ENCODE measurements at places on chromosomes 3 and 15.

GRCh38 chr3:53129344-53129743 is 891 bp downstream of the RFT1 start:
- DNase-seq, result no peak

DNA sequence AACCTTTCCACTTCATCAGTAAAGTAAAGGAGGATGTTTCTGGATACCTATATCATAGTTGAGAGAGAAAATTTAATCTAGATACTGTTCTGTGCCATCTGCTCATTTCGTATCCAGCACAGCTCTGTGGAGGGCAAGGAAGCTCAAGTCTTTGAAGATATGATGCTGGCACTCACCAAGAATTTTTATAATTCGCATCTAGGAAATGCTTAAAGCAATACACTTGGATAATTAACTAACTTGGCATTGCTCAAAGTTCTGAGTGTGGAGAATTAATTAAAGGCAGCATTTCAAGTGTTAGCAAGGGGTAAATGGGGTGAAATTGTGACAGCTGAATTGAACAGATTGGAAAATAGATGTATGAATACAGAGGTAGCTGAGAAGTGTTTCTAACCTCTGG is 213.2 kb downstream of the KCNMB2 start:
- no peak for DNase-seq

- DNase-seq, result no peak
Observed at GRCh38 chr3:192799721-192800120, 72.4 kb upstream of the FGF12 start.

- DNase-seq, result no peak
Observed at GRCh38 chr3:104523136-104523535, 843.6 kb upstream of the ALCAM start.

DNA sequence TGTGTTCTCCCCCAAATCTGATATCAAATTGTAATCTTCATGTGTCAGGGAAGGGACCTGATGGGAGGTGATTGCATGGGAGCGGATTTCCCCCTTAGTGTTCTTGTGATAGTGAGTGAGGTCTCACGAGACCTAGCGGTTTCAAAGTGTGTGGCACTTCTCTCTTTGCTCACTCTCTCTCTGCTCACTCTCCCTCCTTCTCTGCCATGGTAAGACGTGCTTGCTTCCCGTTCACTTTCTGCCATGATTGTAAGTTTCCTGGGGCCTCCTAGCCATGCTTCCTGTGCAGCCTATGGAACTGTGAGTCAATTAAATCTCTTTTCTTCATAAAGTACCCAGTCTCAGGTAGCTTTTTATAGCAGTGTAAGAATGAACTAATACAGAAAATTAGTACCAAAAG is 30.6 kb upstream of the OR5H6 start:
- DNase-seq, result no peak

DNA sequence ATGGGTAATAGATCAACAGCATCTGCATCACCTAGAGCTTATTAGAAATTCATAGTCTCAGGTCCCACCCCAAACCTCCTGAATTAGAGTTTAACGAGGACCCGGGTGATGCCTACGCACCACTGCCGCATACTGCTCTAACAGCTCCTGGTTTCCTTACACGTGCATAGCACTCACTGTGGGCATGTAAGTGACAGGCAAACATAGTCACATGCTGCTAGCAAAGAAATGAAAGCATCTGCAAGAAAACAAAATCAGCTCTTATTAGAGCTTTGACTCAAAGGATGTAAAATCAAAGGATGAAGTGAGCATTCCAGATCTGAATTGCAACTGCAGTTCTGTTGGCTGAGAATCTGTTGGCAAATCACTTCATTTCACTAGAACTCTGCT is 19.1 kb upstream of the RIOX2 start:
- no peak for DNase-seq

GRCh38 chr3:50714946-50715345 is 40.2 kb downstream of the DOCK3 start:
- DNase-seq, result peak; percentile 4

DNA sequence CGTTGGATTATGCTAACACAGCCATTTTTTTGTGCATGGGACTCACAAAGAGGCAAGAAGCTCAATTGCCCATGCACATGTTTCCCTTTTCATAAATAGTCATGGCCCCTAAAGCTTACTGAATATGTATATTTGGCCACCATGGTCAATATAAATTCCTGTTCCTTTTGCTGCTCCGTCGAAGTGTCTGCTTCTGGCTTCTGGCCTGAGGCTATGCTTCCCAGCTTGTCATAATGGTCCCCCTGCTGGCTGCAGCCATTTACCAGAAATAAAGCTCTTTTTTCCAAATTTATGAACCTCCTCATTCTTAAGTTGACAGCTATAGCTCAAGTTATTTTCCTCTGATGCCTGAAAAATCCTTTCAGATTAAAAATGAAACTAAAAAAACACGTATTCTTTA is 602.1 kb downstream of the VGLL3 start:
- DNase-seq, result no peak

DNA sequence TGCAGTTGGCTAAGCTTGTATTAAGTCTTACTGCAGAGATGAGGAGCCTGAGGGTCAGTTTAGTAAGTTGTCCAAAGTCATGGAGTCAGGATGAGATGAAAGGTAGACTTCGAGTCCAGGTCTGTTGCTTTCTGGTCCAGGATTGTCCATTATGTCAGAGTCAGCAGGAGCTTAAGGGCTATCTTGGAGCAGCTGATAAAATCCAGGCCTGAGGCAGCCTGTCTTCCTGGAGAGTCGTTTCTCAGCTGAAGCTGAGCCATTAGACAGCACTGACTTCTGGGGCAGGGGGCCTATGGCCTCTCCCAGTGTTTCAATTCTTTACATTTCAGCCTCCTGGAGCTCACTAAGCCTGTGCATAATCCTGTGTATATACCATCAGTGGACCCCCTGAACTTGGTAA is 219.5 kb upstream of the GAP43 start:
- no peak for DNase-seq

GRCh38 chr3:149548669-149549065 is 74.2 kb downstream of the TM4SF4 start:
- no peak for DNase-seq

DNA sequence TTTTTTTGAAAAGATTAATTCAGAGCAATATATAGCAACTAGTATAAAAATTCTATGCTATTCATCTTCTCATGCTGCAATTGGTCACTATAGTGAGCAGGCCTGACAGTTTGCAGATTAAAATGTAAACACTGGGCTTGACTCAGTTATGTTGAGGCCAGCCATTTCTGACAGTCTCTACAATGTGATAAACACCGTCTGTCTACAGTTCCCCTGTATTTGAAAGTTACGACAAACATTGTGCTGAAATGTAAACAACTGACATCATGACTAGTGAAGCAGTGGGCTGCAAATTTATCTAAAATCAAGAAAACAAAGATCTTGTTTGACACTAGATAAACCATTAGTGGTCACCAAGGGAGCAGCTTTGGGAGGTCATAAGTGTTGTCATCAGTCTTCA is 197.4 kb downstream of the ISL2 start:
- no peak for DNase-seq

DNA sequence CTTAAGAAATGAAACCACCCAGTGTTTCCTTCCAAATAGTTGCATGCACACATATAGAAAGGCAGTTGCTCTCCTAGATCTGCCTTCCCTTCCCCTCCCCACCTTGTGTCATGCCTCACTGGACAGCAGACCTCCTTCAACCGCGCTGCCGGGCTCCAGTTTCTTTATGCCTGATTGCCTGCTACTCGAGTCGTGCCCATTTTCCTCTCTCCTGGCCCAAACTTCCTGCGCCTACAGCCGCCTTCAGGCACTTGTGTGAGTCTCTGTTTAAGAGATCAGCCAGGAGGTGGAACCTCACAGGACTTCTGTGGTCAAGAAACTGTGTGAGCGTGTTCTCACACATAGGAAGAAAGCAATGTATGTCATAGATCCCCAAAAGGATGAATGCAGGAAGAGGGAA is 8.8 kb upstream of the FAM107A start:
- no peak for DNase-seq

- no peak for DNase-seq
Observed at GRCh38 chr3:11140713-11141104, 13.6 kb upstream of the HRH1 start.

GRCh38 chr15:71191296-71191695 is 76.0 kb downstream of the THSD4 start:
- no peak for DNase-seq

GRCh38 chr15:59274126-59274970 is 67.7 kb downstream of the LDHAL6B start:
- no peak for DNase-seq

DNA sequence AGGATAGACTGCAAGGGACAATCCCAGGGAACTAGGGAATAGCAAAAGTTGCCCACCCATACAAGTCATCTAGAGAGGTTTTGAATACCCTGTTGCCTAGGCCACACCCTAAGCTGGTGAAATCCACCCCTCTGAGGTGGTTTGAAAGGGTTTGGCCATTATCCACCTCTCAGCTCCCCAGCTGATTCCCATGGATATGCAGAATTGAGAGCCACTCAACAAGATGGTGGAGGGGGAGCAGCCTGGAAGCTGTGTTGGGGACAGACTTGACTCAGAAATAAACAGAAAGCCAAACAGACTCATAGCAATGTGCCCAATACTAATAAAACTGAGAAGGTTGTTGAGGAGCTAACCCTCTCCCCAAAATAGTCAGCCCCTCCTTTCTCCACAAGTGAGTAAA is 10.9 kb downstream of the PRR20G start:
- DNase-seq, result no peak

DNA sequence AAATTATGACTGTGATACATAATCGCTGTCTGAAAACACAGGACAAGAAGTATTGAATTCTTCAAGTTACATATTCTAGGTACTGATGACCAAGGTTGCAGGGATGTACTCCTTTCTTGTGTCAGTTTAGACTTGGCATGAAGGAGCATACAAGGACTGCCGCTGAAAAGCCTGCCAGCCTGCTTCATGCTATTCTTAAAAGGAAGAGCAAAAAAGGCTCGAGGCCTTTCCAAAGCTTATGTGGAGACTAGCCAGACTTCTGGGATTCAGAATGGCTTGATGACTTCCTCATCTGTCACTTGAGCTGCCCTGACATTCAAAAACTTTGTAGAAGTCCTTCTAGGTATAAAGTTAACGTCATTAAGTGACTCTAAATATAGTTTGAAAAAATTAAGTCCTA is 92.0 kb downstream of the CADM2 start:
- no peak for DNase-seq

DNA sequence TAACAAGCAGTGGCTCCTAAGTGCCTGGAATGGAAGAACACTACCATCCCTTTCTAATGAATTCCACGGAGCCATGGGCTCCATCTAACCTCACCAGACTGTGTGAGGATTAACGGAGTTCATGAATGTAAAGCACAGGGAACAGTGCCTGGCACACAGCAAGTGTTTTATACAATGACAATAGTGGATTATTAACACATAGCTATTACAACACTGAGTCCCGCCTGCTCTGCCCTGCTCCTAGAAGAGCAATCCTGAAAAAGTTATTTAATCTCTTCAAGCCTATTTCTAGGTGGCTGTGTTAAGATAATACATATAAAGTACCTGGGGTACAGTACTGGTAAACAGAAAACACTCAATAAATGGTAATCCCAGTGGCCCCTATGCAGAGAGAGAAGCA is 51.4 kb downstream of the RYK start:
- no peak for DNase-seq

- no peak for DNase-seq
Observed at GRCh38 chr3:196227629-196228493, 11.5 kb downstream of the SLC51A start.

DNA sequence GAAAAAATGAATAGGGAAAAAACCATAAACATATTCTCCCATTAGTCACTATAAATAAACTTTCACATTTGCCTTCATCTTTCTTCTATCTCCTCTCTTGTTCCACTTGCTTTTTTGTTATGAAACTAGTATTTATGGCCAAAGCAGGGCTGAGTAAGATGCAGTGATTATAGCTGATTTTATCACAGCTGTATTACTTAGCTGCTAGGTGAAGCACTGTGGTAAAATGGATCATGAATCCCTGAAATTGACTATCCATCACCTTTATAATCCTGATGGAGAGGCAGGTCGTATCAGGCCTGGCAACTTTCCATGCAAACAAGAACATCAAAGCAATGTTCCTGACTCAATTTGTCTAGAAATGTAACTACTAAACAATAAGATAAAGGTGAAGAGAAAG is 471.6 kb downstream of the TUSC7 start:
- DNase-seq, result no peak

GRCh38 chr3:169240786-169241486 is 422.6 kb downstream of the MECOM start:
- DNase-seq, result no peak

GRCh38 chr3:48516571-48516970 is 12.6 kb upstream of the SHISA5 start:
- no peak for DNase-seq

- no peak for DNase-seq
Observed at GRCh38 chr15:44811337-44811736, 75.0 kb downstream of the TRIM69 start.

- DNase-seq, result no peak
Observed at GRCh38 chr15:100186960-100187359, 154.8 kb downstream of the ADAMTS17 start.

GRCh38 chr15:90239371-90239770 is 5.4 kb downstream of the GDPGP1 start:
- DNase-seq, result no peak

DNA sequence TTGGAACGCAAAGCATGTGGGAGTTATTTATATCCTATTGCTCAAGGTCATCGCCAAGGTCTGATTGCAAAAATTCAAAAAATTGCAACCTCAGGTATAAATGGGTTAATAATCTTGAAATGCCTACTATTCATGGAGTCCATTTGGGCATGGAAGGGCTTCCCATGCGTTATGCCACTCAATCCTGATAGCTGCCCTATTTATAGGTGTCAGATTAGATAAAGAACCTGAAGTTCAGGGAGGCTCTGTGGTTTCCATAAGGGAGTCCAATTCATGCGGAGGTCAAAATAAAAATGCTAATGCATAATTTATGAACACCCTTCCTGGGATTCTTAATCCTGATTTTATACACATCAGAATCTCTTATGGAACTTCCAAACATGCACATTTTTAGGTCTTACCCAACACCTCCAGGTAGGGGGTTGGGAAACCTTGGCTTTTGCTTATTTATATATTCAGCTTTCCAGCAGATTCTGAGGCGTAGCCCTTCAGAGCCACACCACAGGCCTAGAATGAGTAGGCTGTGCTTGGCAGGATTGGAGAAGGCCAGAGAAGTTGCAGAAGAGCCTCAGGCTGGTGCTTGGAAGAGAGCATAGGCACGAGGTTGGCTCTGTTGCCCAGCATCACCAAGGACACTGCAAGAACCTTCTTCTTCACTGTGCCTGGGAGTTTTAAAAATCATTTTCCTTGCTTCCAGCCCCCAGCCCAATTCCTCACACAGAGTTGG is 324.4 kb upstream of the CFAP20DC start:
- DNase-seq, result no peak

DNA sequence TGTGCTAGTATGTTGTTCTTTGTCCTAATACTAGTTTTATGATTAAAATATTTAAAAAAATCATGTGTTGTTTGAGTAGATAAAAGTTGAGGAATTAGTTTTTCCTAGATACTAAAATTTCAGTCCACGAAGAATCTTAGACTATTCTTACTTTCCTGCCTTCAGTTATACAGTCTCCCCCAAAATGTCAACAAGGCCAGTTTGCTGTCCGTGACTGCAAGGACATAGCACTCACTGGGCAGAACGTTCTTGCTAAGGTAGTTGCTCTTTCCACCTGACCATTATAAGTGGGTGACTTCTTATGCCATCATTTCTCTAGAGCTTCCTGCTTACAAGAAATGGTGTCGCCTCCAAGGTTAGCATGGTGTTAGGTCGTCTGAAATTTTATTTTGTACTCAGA is 32.8 kb downstream of the KAT2B start:
- no peak for DNase-seq
